ENCODE measurements at places on chromosomes 3 and 15.

- no peak for DNase-seq
Measured at GRCh38 chr3:174346141-174346540, 513.0 kb upstream of the NAALADL2 start.

DNA sequence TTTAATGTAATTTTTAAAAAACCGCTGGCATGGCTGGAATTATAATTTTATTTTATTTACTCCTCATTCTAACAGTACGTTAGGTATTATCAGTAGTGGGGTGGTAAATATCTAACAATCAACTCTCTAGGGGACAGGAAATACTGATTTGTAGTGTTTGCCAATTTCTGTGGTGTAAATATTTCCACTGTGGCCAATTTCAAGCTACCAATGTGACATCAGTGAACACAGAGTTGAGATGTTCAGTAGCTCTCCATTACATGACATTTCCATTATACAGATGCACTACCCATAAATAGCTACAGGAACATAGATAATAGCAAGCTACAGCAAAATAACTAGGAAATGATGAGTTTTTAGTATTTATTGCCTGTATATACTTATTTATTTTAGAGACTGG is 10.0 kb upstream of the ARL8B start:
- no peak for DNase-seq

DNA sequence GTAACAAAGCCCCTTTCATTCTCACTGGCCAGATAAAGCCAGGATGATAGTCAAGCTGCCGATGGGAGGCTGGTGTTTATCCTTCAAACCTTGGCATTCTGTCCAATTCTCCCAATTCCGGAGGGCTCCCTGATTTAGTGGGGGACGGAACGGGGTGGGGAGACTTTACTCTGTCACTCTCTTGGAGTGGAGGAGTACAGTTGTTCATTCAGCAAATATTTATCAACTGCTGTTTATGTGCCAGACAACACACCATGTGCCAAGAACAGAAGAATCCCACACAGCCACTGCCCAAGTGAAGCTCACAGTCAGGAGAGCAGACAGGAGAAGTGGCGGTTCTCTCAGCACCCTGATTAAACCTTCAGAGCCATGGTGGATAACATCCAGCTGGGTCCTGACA is 63.3 kb downstream of the WNT5A start:
- DNase-seq, result no peak

DNA sequence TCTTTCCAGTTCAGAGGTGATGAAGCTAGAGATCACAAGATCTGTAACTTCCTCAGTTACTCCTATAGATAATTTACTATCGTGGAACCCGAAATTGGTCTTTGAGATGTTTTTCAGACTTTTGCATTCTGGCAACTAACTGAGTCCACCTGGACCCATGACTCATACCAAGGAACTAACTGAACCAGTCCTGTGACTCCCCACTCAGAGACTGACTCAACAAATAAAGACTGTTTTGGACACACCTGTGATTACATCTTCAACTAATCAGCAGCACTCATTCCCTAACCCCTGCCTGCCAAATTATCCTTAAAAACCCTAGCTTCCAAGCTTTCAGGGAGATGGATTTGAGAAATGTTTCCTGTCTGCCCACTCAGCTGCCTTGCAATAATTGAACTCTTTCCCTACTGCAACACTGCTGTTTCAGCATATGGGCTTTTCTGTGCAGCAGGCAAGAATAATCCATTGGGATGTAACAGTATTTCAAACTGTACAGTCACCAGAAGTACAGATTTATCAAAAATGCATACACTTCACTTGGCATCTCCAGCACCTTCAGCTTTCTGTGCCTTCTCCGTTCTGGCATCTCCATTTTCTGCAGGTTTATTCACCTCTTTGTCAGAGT is 57.7 kb downstream of the GATM start:
- DNase-seq, result no peak

GRCh38 chr15:40081691-40082194 is 26.9 kb downstream of the BMF start:
- DNase-seq, result no peak

- no peak for DNase-seq
Measured at GRCh38 chr3:66980791-66981190, 17.3 kb upstream of the KBTBD8 start.

- DNase-seq, result no peak
Measured at GRCh38 chr3:66355394-66355793, 134.6 kb downstream of the SLC25A26 start.

DNA sequence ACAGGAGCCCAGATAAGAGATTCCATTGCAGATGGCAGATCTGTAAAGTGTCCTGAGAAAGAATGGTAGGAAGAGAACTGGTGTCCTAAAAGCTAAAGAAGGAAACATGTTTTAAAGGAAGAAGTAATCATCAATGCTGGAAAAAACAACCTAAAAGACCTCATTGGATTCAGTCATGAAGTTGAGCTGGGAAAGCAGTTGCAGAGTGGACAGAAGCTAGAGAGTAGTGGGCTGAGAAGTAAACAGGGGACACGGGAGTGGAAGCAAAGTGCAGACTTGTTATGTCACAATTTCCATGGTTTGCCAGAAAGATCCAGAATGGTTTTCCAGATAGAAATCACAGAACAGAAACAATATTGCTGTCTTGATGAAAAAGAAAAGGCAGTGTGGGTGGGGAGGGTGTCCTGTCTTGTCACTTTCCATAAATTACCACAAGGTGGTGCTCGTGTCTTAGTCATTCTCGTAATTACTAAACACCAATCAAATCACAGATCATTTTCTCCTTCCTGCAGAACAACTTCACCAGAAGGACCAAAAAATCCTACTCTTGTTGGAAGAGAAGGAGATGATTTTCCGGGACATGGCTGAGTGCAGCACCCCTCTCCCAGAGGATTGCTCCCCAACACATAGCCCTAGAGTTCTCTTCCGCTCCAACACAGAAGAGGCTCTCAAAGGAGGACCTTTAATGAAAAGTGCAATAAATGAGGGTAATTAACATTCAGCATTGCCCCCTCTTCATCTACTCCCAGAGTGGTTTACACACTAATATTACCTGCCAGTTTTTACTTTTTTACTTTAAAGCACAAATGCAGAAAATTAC is 64.5 kb downstream of the KLHL25 start:
- no peak for DNase-seq

- no peak for DNase-seq
Measured at GRCh38 chr15:80743189-80743833, 35.9 kb upstream of the CEMIP start.

GRCh38 chr15:92524874-92525565 is 130.6 kb downstream of the FAM174B start:
- no peak for DNase-seq

- DNase-seq, result no peak
Measured at GRCh38 chr3:174197416-174197815, 661.7 kb upstream of the NAALADL2 start.

DNA sequence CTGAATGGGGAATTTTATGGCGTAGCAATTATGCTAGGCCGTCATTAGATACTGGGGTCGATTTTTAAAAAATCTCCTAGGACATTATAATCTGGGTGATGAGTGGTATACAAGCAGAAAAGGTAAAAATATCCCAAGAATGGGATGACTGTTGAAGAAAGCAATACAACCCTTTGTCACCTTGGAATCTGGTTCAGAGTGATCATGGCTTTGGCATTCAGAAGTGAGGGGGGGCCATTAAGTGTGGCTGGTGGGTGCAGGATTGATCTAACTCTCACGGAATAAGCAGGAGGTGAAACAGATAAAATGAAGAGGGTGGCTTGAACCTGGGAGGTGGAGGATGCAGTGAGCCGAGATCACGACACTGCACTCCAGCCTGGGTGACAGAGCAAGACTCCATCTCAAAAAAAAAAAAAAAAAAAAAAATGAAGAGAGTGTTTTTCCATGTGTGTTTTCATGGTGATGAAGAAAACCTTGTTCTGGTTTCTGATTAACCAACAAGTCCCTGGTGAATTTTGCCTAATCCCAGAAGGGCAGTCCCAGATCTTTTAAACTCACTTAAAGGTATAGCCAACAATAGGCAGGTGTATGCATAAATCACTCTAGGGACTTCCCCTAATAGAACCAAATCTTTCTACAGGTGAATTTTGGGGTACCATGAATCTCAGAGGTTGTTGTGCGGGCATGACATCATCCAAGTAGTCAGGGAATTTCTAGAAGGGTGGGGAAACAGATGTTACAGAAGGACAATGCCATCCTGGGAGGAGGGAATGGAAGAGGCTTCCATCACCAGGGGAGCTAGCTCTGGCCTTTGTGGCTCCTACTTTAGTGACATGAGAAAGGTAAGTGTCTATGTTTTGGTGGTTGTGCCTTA is 3.1 kb upstream of the RAD54L2 start:
- no peak for DNase-seq

GRCh38 chr15:42056934-42057798 is 36.3 kb upstream of the PLA2G4E start:
- peak; percentile 53 for DNase-seq

- no peak for DNase-seq
Measured at GRCh38 chr15:98067339-98067738, 106.8 kb downstream of the ARRDC4 start.

DNA sequence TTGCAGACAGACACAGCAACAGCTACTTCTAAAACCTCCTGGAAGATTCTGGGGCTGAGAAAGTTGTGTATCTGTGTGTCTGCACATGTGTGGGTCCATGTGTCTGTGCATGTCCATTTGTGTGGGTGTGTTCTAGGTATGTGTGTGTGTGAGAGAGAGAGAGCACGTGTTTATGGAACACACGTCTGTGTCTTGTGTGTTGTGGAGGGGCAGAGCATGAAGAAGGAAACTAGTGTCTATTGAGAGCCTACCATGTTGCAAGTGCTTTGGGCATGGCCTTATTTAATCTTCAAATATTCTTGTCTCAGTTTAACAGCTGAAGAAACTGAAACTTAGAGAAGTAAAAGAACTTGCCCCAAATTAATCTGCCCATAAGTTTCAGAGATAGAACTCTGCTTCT is 327.5 kb downstream of the UACA start:
- DNase-seq, result no peak

DNA sequence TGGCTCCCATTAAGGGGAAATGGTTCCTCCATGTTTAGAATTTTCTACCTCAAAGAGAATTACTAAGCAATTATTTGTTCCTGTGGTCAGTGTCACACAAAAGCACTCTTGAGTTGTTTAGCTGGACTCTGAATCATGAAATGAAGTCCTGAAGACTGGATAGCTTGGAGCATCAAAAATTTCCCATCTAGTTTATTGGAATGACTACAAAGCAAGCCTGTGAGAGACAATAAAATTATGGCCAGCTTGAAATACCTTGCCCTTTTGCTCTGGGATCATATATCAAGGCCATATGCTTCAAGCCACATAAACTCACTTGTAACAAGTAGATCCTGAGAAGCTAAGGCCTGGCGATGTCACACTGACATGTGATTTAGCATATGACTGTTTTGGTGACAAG is 292.3 kb downstream of the TIGIT start:
- no peak for DNase-seq

GRCh38 chr3:5312290-5312689 is 124.8 kb downstream of the EDEM1 start:
- no peak for DNase-seq

GRCh38 chr15:80970658-80971057 is 19.0 kb downstream of the MESD start:
- no peak for DNase-seq

- DNase-seq, result no peak
Measured at GRCh38 chr3:60445446-60445845, 805.8 kb downstream of the FHIT start.

GRCh38 chr15:85554852-85555521 is 174.6 kb downstream of the AKAP13 start:
- no peak for DNase-seq

DNA sequence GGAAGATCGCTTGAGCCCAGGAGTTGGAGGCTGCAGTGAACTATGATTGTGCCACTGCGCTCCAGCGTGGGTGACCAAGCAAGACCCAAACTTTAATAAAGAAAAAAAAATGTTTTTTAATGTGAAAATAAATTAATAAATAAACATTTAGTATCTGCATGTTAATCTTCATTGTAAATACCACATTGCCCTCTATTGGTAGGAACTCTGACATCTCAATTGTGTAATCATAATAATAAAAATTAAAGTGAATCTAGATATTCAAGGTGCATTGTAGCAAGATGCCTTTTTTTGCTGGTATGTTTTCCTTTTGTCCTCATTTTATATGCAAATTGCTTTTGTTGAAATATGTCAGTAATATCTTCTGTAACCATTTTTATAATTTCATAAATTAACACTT is 95.0 kb upstream of the LIMD1 start:
- no peak for DNase-seq

DNA sequence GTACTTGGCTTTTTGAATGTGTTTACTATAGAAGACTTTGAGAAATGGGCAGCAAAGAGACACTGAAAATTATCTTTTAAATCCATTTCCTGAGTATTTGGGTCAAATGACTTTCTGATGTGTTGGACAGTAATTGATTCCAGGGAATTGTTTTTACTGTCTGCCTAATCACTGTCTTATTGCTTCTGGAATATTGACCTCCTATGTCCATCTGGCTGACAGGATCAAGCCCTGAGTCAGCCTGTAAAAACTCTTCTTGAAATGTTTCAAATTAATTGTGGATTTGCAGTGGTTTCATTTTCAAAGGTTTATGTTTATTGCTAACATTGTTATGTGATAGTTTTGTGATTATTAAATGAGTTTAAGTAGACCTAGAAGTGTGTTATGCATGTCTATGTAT is 50.6 kb upstream of the MLF1 start:
- DNase-seq, result no peak

DNA sequence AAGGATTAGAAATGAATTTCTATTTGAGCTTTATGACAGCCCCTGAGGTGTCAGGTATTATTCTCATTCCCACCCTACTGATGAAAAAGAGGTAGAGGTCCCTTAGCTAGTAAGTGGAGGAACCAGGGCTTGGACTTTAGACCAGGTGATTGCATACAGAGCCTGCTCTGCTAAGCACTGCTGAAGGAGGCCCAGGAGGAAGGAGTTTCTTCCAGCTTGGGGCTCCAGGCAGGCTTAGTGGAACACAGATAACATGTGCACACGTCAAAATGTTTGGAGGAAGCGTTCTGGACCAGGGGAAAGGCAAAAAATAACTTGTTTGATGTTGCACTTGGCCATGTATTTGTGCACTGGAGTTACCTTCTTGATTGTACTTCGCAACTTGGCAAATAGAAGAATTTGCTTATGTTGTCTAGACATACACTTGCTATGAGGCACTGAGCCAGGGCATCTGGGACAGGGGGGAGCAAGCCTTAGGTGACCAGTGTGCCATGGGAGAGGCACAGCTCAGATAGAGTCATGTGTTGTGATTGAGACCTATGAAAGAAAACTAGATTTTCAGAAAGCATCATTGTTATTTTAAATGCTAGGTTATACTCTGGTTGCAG is 22.4 kb downstream of the IFT122 start:
- DNase-seq, result no peak

DNA sequence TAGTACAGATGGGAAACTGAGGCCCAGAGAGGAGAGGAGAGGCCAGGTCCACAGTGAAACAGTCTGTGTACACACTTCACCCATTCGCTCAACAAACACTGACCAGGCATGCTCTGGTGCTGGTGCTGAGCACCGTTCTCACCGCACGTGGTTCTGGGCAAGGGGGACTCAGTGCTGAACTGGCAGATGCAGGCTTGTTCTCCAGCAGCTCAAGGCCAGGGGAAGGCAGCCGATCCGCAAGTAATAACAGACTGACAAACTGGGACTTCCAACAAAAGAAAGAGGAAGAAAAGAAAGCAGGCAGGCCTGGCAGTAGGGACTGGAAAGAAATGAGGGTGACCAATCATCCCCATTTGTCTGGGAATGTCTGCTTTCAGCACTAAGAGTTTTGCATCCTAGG is 25.6 kb upstream of the LINGO1 start:
- DNase-seq, result no peak
